Naive thymus-derived CD8-positive, alpha-beta T cell (primary cell): ENCODE measurements at places on chromosomes 5 and 9.

DNA sequence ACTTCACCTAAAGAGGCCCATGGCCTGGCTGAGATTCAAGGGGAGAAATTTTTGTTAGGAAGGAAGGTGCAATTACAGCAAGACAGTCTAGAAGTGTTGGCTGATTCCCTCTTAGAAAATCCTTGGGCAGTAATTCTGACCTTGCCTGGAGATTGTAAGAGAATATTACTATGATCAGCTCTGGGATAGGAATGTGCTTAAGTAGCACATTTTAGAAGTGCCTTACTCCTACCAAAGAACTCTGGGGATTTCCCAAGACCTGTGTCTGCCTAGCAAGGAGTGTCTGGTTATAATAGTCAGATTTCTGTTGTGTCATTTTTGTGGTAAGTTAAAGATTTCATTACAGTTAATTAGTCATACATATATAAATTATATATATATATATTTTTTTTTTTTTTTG is 52.3 kb downstream of the NLN start:
- no peak for DNase-seq
- H3K4me1 ChIP-seq = peaks cover 13% of the 10 kb centered on the region
- peaks cover 7% of the 10 kb centered on the region for H3K36me3 ChIP-seq
- no peak overlapping the region for H3K4me3 ChIP-seq

DNA sequence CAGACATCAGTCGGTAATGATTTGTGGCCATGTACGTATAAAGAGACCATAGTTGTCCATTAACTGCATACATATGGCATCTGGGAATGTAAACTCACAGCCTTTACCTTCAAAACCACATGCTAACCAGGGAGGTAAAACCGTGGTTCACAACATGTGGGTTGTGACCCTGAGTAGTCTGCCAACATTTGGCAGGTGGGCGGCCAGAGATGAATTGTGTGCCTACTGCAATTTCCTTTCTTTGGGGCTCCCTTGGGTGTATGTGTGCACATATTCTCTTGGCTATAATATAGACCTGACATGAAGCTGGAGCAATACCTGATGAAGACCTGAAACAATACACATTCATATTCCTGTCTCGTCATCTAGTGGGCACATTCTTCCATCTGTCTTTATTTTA is 396.0 kb downstream of the MLLT3 start:
- H3K27ac ChIP-seq = no peak overlapping the region
- H3K4me1 ChIP-seq = peaks cover 50% of the 10 kb centered on the region
- no peaks in the 10 kb centered on the region for H3K36me3 ChIP-seq
- H3K4me3 ChIP-seq = no peak overlapping the region
- H3K27me3 ChIP-seq = no peaks in the 10 kb centered on the region
- DNase-seq = no peak

GRCh38 chr9:113350937-113351336 is 1.6 kb downstream of the BSPRY start:
- H3K27ac ChIP-seq = no peak overlapping the region
- H3K36me3 ChIP-seq = no peaks in the 10 kb centered on the region
- peaks cover 24% of the 10 kb centered on the region for H3K4me1 ChIP-seq
- DNase-seq = no peak

GRCh38 chr9:103900466-103900865 is 193.6 kb upstream of the SMC2 start:
- H3K4me3 ChIP-seq = no peak overlapping the region
- H3K36me3 ChIP-seq = no peaks in the 10 kb centered on the region
- no peak for DNase-seq

DNA sequence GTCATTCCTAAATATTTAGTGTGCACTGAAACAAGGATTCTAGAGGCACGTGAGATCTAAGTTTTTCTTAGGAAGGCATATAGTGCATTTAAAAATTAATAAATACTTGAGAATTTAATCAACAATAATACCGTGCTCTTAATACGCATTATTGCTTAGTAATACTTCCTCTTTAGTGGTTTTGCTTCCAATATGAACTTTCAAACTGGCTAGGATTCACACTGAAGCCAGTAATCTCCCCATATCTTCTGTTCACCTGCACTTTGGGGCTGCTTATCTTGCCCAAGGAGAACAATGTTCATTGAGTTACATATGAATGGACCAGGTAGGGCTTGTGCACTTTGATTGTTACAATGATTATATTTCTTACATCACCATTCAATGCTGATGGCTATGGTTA is 180.5 kb upstream of the RIOK2 start:
- no peak overlapping the region for H3K27ac ChIP-seq
- no peaks in the 10 kb centered on the region for H3K4me1 ChIP-seq
- H3K27me3 ChIP-seq = no peaks in the 10 kb centered on the region
- no peak overlapping the region for H3K4me3 ChIP-seq
- H3K36me3 ChIP-seq = no peaks in the 10 kb centered on the region
- no peak for DNase-seq

GRCh38 chr5:159469496-159470372 is 139.4 kb upstream of the IL12B start:
- peak overlapping the region; percentile 26 for H3K4me3 ChIP-seq
- H3K36me3 ChIP-seq = no peaks in the 10 kb centered on the region
- no peak overlapping the region for H3K27ac ChIP-seq
- peaks cover 3% of the 10 kb centered on the region for H3K27me3 ChIP-seq
- peaks cover 24% of the 10 kb centered on the region for H3K4me1 ChIP-seq

- H3K36me3 ChIP-seq = no peaks in the 10 kb centered on the region
- H3K4me1 ChIP-seq = no peaks in the 10 kb centered on the region
- peaks cover 4% of the 10 kb centered on the region for H3K27me3 ChIP-seq
- DNase-seq = no peak
- no peak overlapping the region for H3K27ac ChIP-seq
Measured at GRCh38 chr9:113309204-113309813, 6.1 kb upstream of the RNF183 start.

- H3K36me3 ChIP-seq = peaks cover 13% of the 10 kb centered on the region
- no peak for DNase-seq
- H3K27ac ChIP-seq = no peak overlapping the region
- H3K27me3 ChIP-seq = no peaks in the 10 kb centered on the region
- H3K4me3 ChIP-seq = no peak overlapping the region
- H3K4me1 ChIP-seq = peaks cover 22% of the 10 kb centered on the region
Measured at GRCh38 chr9:127081250-127082185, 40.9 kb downstream of the ANGPTL2 start.

DNA sequence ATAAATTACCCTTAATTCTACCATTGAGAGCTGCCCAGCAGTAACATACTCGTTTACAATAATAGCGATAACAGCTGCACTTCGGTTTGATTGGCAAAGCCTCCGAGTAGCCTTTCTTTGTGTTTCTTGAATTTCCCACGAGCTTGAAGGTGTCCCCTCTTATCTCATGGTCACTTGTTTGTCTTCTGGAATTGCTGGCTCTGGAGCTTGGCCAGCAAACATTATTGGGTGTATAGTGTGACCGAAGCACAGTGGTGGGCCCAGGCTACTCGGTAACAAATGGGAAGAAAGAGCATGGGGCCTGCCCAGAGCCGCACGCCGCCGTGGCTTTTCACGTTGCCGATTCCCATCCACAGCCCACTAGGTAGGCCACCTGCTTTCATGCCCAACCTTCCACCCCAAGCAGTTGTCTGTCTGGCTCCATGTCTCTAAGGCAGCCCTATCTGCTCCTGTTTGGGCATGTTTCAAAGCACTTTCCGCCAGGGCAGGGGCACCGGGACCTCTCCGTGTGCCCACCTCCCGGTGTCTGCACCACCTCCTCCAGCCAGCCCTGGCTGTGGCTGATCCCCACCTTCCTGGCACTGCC is 8.7 kb downstream of the STKLD1 start:
- no peak for DNase-seq
- no peaks in the 10 kb centered on the region for H3K4me1 ChIP-seq
- H3K4me3 ChIP-seq = no peak overlapping the region
- no peaks in the 10 kb centered on the region for H3K36me3 ChIP-seq
- H3K27ac ChIP-seq = no peak overlapping the region
- peaks cover 6% of the 10 kb centered on the region for H3K27me3 ChIP-seq

GRCh38 chr9:136711751-136712689 is at the start of gene DIPK1B:
Gene DIPK1B, plus strand, starts transcription at chr9:136712572. Its CDS starts 94 bp downstream, at chr9:136712666.
- no peak for DNase-seq
- peak within 1 kb of the TSS; percentile 75 for H3K4me3 ChIP-seq
- H3K36me3 ChIP-seq = no peaks in the 10 kb centered on the region
- no peak within 1 kb of the TSS for H3K27ac ChIP-seq
- peaks cover 2% of the 10 kb centered on the region for H3K27me3 ChIP-seq

DNA sequence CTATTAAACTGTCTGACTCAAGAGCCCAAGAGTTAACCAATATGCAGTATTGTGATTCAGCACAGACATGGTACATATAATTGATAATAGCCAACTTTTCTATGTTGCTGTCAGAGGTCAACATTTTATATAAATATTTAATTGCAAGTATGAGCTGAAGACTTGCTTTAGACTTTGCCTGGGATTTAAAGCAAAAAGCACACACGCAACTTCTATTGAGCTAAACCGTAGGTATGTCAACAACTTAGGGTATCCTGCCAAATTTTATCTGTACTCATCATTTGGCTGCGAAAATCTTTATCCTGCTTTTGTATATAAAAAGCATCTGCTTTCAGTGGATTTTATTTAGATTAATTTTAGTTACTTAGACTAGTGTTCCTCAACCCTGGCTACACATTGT is 27.4 kb downstream of the UHRF2 start:
- no peak for DNase-seq
- H3K4me1 ChIP-seq = peaks cover 28% of the 10 kb centered on the region
- no peak overlapping the region for H3K27ac ChIP-seq
- H3K36me3 ChIP-seq = no peaks in the 10 kb centered on the region
- no peaks in the 10 kb centered on the region for H3K27me3 ChIP-seq

- H3K36me3 ChIP-seq = no peaks in the 10 kb centered on the region
- H3K4me1 ChIP-seq = no peaks in the 10 kb centered on the region
- DNase-seq = no peak
Measured at GRCh38 chr9:83238871-83239640, 176.1 kb upstream of the RASEF start.

- no peaks in the 10 kb centered on the region for H3K27me3 ChIP-seq
- H3K4me1 ChIP-seq = no peaks in the 10 kb centered on the region
- H3K4me3 ChIP-seq = no peak overlapping the region
- H3K27ac ChIP-seq = no peak overlapping the region
Measured at GRCh38 chr5:63135291-63135690, 556.7 kb downstream of the LRRC70 start.

DNA sequence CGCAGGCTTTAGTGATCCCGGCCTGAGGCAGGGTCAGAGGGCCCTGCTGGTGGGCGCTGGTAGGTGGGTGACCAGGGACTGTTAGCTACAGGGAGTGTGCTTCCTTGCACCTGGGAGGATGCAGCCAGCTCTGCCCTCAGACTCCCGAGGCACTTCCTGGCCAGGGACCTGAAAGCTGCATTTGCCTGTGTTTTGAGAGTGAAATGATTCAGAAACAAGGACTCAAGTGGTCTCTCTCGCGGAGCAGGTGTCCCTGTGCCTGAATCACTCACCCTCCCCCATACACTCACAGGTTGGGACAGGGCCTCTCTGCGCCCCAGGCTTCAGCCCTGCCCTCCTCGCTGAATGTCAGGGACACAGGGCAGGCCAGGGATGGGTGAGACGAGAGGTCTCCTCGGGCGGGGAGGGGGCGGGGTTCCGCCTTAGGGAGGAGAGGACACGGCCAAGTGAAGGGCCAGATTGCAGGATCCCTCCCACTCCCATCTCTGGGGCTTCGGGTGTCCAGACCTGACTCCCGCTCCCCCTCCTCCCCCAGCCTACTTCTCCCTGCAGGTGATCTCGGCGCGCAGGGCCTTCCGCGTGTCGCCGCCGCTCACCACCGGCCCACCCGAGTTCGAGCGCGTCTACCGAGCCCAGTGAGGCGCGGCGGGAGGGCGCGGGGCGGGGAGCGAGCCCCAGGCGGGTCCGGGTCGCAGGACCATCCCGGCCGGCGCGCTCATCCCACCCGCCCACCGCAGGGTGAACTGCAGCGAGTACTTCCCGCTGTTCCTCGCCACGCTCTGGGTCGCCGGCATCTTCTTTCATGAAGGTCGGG is 1.5 kb downstream of the LTC4S start:
- peak overlapping the region; percentile 82 for H3K4me3 ChIP-seq
- H3K4me1 ChIP-seq = peaks cover 37% of the 10 kb centered on the region
- no peak for DNase-seq

GRCh38 chr5:98391921-98392625 is 381.4 kb upstream of the RGMB start:
- no peak for DNase-seq
- no peaks in the 10 kb centered on the region for H3K4me1 ChIP-seq
- H3K27ac ChIP-seq = no peak overlapping the region
- H3K27me3 ChIP-seq = no peaks in the 10 kb centered on the region
- no peaks in the 10 kb centered on the region for H3K36me3 ChIP-seq
- H3K4me3 ChIP-seq = no peak overlapping the region

GRCh38 chr9:104367507-104367906 is 136.6 kb upstream of the OR13F1 start:
- no peak overlapping the region for H3K4me3 ChIP-seq
- H3K36me3 ChIP-seq = no peaks in the 10 kb centered on the region
- no peaks in the 10 kb centered on the region for H3K27me3 ChIP-seq
- H3K27ac ChIP-seq = no peak overlapping the region

DNA sequence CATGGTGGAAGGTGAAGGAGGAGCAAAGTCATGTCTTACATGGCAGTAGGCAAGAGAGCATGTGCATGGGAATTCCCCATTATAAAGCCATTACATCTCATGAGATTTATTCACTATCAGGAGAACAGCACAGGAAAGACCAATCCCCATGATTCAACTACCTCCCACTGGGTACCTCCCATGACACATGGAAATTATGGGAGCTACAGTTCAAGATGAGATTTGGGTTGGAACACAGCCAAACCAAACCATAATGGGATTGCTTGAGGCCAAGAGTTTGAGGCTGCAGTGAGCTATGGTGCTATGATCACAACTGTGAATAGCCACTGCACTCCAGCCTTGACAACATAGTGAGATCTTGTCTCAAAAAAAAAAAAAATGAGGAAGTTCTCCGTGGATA is 581.8 kb downstream of the TAF11L14 start:
- H3K27ac ChIP-seq = peak overlapping the region; percentile 65
- no peaks in the 10 kb centered on the region for H3K27me3 ChIP-seq
- DNase-seq = no peak
- H3K4me3 ChIP-seq = no peak overlapping the region
- no peaks in the 10 kb centered on the region for H3K4me1 ChIP-seq
- no peaks in the 10 kb centered on the region for H3K36me3 ChIP-seq

DNA sequence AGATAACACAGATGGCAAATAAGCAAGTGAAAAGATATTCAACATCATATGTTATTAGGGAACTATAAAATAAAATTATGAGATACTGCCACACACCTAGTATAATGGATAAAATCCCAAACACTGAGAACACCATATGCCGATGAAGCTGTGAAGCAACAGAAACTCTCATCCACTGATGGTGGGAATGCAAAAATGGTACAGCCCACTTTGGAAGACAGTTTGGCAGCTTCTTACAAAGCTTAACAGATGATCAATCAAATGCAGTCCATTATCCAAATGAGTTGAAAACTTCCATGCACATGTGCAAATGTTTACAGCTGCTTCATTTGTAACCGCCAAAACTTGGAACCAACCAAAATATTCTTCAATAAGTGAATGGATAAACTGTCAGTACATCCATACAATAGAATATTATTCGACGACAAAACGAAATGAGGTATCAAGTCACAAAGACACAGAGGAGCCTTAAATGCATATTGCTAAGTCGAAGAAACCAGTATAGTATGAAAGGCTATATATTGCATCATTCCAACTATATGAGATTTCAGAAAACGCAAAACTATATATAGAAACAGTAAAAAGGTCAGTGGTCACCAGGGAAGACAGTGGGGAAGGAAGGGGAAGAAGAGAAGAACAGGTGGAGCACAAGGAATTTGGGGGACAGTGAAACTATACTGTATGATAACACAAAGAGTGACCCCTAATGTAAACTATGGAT is 14.9 kb downstream of the PFDN1 start:
- peaks cover 19% of the 10 kb centered on the region for H3K36me3 ChIP-seq
- no peak for DNase-seq
- no peak overlapping the region for H3K27ac ChIP-seq
- H3K4me3 ChIP-seq = no peak overlapping the region
- no peaks in the 10 kb centered on the region for H3K27me3 ChIP-seq
- peaks cover 44% of the 10 kb centered on the region for H3K4me1 ChIP-seq
